ENCODE measurements at places on chromosomes 4 and X.
A peak's percentile ranks its signal among the peaks of the same experiment; 100 is the strongest.

- DNase-seq: no peak
Observed at GRCh38 chr4:113687067-113687718, 74.3 kb downstream of the CAMK2D start.

DNA sequence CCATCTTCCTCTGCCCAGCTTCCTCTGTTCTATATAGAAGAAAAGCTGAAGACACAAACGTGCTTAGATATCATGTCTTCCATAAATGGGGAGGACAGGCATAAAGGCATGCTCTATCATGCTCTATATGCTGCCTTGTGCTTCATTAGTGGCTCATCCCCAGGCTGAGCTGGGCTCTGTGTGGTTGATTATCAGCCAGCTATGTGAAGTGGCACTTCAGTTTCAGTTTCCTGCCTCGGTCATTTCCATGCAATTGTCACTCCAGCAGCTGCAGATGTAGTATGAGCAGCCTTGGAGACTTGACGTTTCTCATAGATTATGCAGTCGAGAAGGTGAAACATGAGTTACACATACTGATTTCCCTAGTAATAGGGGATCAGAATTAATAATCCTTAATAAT lies 106.2 kb downstream of the SYTL5 start:
- DNase-seq: no peak

GRCh38 chrX:139932073-139932900 lies 566 bp downstream of the ATP11C start:
- DNase-seq: peak; percentile 2

DNA sequence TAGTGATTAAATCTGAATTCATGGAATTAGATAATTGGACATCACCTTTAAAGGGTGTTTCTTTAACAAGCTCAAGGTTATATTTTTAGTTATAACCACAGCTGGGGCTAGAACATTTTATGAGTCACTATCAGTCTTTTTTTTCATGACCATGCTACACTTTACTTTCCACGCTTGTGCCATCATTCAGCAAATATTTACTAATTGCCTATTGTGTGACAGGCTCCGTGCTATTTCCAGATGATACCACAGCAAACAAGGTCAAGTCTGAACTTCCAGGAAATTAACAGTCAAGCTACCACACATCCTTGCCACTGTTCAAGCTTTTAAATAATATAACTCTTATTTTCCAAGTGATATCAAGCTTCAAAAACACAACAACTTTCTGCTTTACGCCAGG lies 16.5 kb downstream of the SPANXN3 start:
- no peak for DNase-seq

DNA sequence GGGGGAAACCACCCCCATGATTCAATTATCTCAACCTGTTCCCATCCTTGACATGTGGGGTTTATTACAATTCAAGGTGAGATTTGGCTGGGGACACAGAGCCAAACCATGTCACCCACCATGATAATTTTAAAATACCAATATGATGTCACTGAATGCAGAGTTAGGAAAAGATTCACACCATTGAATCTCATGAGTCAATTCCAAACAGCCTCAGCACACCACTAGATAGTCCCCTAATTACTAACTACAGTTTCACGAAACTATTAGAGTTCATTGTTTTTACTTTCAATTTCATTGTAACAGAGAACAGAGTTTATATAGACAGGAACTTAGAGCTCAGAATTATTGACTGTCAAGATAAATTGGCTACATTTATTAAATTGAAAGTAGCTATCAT lies 410.2 kb downstream of the FAM47A start:
- DNase-seq: no peak

DNA sequence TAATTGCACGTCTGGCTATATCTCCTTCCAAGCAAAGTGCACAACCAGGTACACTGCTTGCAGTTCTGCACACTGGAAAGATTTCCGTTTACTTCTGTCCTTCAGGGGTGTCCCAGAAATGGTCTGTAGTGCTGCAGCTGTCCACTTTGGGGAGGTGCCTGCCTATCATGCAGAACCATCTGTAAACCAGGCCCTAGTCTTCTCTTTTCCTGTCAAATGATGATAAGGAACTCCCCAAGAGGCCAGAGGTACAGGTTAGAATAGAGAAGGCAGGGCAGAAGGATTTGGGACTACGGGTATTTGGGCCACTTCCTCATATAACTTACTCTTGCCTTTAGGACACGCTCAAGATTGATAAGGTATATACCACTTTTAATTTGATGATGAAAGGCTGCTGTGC lies 746.9 kb downstream of the FAT4 start:
- DNase-seq: no peak

GRCh38 chr4:186104114-186104889 lies at the start of gene FAM149A:
Gene FAM149A, plus strand, starts transcription at chr4:186104704.
- peak; percentile 36 for DNase-seq

DNA sequence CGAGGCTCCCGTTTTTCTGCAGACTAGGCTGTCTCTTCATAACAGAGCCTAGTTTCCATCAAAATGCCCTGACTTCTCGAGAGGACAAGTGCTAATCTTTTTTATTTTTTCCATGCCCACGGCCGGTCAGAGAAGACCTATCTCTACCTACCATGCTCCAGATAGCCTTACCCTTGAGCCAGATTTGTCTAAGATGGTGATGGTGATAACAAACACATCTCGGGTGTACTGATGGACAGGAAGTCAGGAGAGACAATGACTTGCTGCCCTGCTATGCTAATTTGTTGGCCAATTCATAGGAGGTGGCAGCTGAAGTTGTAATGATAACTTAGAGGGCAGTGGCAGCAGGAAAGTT lies 42.2 kb upstream of the NKRF start:
- no peak for DNase-seq

DNA sequence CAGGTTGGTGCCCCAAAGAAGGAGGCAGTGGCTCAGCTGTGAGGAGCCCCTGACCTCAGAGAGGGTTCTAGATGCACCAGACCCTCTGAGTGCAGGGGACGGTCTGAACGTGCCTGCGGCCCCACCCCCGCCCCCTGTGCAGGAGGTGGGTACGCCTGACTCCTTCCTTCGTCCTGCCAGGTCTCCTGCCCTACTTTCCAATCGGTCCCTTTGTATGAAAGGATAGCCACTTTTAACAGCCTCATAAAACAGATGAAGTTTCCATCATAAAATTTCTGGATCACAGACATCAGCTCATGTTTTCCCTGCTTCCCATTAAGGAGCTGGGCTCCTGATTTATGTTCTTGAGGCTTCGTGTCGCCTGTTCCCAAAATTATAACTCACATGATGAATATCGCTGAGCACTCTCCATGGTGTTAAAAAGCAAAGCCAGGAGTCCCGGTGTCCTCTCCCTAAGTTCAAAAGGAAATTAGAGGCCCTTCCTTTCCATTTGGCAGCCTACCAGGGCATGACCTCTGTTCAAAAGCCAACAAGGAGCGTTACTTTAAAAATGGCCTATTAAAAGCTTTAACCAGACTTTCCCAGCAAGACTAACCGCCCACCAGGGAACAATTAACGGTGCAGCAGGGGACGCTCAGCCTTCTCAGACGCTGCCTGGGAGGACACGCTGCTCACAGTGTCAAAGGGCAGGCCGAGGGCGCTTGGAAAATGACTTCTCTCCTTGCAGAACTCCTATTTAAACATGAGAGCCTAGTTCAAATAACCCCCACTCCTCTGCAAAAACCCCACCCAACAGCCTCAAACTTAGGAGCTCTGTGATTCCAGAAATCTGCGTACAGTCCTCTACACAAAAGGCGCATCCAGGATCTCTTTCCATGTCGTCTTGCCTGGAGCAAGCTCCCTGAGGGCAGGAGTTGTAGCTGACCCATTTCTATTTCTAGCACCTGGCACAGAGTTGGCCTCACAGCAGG lies 181.9 kb downstream of the AFAP1 start:
- DNase-seq: no peak

GRCh38 chr4:56870946-56871345 lies 36.8 kb upstream of the REST start:
- no peak for DNase-seq

- DNase-seq: no peak
Observed at GRCh38 chr4:188171551-188171950, 32.3 kb downstream of the TRIML1 start.

DNA sequence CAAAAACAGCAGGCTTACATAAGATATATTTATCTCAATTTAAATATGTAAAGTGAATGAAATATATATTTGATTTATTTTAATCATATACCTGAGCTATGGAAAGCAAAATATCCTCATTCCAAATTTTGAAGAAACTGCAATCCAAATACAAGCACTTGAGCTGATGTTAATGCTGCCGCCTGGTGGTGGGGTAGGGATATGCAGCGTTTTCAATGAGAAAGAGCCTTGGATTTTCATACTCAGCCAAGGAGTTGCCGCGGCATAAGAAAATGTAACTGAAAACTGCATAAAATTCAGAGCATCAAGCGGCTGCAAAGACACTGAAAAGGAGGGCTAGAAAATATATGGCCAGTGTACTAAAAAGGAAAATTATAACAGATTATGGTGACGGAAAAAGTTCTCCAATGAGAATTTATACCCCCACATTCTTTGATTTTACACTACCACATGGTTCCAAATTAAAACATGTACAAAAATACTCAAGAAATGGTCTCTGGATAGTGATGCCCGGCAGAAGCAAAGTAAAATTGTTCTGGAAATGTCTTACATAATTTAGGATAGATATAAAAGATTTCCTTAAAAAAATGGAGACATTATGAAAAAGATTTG lies 660.3 kb upstream of the PITX2 start:
- peak; percentile 12 for DNase-seq

DNA sequence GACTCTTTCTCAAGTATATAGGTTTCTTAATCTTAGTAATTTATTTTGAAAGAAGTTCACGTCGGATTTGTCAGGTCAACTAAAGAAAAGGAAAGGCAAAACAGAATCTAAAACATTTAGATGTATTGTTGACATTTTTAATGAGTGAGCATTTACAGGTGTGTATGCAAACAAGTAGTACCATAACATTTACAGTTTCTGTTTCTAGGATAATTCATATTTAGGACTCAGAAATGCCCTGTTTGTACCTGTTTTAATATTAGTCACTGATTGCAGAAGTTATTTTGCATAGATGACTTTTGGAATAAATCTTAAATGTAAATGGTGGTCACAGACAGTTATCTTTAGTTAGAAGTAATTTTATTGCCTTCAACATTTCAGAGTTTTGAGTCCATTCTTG lies 151.3 kb upstream of the NUDT6 start:
- DNase-seq: no peak

DNA sequence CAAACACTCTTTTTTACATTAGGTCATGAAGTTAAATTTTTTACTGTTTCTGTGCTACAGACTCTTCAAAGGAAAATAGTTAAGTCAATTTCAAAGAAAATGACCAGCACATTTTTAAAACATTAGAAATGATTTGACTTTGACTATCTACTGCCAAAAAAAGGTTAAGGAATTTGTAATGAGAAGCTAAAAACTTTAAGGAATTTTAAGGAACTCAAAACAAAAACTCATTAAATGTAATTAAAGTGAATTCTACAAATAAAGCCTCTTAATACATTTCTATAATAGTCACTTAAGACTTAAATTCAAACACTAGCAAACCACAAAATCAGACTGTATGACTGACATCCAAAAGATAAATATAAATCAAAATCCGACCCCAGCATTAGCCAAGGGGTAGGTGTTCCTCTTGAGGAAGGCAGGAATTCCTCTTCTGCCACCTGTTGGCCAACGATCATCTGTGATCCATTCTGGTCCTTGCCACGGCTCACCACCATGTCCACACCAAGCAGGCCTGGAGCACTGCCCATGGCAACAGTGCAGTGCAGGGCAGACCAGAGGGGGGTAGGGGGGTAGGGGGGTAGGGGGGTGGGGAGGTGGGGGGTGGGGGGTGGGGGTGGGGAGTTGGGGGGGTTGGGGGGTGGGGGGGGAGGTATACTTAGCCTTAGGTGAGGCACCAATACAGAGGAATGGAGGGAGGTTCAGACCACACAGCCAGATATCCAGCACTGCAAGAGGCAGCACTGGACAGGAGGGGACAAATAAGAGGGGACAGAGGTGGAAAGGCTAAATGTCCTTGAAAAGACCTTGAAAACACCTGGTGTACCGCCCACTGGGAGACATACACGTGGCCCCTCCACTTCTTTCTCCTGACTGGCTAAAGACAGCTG lies 287.4 kb downstream of the CHIC1 start:
- no peak for DNase-seq
